GM23248 (cell line): ENCODE measurements at places on chromosomes 5 and 9. TPM values are rescaled to one million over a fixed set of nuclear protein-coding genes. Genes with fewer than 3 reads are reported as not detected.

- no peaks in the 10 kb centered on the region for H3K36me3 ChIP-seq
- H3K4me1 ChIP-seq = peaks cover 23% of the 10 kb centered on the region
- no peaks in the 10 kb centered on the region for H3K27me3 ChIP-seq
- DNase-seq = peak; percentile 68
- H3K4me3 ChIP-seq = no peak overlapping the region
- peak overlapping the region; percentile 29 for H3K27ac ChIP-seq
These were observed 34.7 kb downstream of the LMNB1 start for GRCh38 chr5:126811515-126812198.

Gene SPINK6
- not detected in 2 replicates for total RNA-seq

Gene VCAN
- 241 and 327 TPM in 2 replicates for total RNA-seq

Gene ADAMTS2
- total RNA-seq = 132 and 141 TPM in 2 replicates

GRCh38 chr5:148922606-148923005 lies 96.2 kb downstream of the ADRB2 start:
- DNase-seq = no peak
- H3K36me3 ChIP-seq = no peaks in the 10 kb centered on the region
- no peaks in the 10 kb centered on the region for H3K4me1 ChIP-seq
- 0 out of 2 replicates have a peak, but pooled peaks cover 5% of the 10 kb centered on the region for H3K27me3 ChIP-seq
- no peak overlapping the region for H3K4me3 ChIP-seq
